ELF-1 (cell line): ENCODE measurements at places on chromosomes 2 and 18.
A peak's percentile ranks its signal among the peaks of the same experiment; 100 is the strongest.

GRCh38 chr18:8890957-8891464, 185.7 kb downstream of the MTCL1 start:
- peak; percentile 86 for DNase-seq

DNA sequence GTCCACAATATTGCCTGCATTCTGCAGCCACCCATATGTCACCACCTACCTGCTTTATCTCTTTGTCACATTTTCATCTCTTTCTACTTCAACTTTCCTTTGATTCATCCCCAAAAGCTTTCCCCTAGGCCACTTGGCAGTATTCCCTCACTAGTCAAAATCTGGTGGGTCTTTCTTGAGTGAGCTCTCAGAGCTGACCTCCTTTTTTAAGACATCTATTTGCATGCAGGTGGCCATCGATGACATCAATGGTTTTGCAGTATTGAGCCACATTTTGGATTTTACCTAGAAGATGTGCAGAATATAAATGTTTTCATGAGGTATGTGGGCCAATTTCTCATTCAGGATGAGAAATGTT, 133.4 kb upstream of the REG3A start:
- no peak for DNase-seq

- DNase-seq = peak; percentile 75
Observed at GRCh38 chr2:36357847-36358659, 2.5 kb downstream of the CRIM1 start.

GRCh38 chr18:8979258-8979988, 123.1 kb upstream of the NDUFV2 start:
- DNase-seq = no peak

GRCh38 chr2:46825231-46825938, 90.2 kb downstream of the MCFD2 start:
- no peak for DNase-seq
